ENCODE measurements at places on chromosomes 1 and 21.

- DNase-seq: no peak
Measured at GRCh38 chr1:217552339-217552951, 78.4 kb downstream of the GPATCH2 start.

- DNase-seq: no peak
Measured at GRCh38 chr1:43587001-43587400, 56.3 kb downstream of the PTPRF start.

GRCh38 chr1:43207229-43207853 lies 35.2 kb downstream of the CFAP57 start:
- DNase-seq: no peak

DNA sequence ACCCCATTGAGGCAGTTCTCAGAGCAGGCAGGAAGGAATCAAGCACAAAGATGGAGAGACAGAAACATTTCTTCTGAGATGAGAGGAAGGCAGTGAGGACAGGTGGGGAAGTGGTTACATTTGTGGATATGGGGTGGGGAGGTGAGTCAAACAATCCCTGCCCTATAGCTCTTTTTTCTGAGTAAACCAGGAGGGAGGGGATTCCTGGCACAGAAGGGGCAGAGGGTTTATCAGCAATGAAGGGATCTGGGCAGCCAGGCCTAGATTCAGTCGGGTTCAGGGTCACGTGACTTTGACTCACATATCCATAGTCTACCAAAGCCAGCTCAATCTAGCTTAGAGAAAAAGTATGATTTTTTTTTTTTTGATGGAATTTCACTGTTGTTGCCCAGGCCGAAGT lies 15.7 kb upstream of the PHC2 start:
- no peak for DNase-seq

DNA sequence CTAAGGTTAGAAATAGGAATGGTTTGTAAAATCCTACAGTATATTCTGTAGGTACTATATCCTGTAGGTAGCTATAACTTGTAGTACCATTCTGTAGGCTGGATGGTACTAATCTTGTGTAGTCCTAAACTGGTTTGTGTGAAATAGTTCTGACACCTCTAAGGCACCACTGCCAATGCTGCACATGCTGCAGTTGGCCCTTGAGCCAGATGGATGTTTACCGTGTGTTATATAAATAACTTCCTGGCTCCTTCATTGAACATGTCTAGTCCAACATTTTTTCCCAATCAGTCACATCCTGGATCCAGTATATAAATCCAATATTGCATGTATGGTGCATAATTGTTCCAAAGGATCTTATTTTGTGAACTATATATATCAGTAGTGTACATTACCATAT lies 89.5 kb upstream of the GNG4 start:
- no peak for DNase-seq

DNA sequence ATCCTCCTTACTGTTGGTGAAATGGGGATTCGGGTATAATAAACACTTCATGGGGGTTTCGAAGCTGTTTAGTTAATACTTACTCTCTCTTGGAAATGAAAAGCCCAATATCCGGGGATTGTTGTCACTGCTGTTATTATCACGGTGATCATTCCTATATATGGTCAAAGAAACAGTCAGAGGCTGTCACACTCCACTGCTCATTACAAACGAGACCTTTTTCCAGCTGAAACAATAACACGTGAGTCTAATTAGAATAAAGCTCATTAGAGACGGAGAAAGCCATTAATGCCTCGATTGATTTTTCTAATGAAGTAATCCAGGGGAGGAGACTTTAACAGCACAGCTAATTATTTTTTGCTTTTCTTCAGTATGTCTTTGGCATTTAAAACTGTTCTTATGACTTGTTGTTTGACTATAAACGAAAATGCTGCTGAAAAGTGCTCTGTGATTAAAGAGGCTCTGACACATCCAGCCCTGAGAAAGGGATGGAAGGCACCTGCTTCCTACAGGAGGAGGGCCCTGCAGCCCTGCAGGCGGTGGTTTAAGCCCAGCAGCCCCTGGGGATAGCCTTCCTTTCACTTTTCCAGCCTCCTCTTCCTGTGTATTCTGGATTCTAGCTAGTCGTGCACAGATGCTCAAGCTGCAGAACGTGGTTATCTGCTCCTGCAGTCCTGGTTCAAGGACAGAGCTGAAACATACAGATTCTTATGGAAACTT lies 143.6 kb downstream of the EDEM3 start:
- no peak for DNase-seq

DNA sequence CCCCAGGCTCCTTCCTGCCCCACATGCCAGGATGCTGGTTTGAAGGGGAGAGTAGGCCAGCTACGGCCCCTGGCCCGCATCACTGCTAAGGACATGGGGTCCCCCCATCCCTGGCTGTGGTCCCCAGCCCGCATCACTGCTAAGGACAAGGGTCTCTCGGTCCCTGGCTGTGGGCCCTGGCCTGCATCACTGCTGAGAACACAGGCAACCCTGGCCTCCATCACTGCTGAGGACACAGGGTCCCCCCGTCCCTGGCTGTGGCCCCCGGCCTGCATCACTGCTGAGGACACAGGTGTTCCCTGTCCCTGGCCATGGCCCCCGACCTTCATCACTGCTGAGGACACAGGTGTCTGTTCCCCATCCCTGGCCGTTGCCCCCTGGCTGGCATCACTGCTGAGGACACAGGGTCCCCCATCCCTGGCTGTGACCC lies 448 bp upstream of the OBSCN start:
- no peak for DNase-seq

DNA sequence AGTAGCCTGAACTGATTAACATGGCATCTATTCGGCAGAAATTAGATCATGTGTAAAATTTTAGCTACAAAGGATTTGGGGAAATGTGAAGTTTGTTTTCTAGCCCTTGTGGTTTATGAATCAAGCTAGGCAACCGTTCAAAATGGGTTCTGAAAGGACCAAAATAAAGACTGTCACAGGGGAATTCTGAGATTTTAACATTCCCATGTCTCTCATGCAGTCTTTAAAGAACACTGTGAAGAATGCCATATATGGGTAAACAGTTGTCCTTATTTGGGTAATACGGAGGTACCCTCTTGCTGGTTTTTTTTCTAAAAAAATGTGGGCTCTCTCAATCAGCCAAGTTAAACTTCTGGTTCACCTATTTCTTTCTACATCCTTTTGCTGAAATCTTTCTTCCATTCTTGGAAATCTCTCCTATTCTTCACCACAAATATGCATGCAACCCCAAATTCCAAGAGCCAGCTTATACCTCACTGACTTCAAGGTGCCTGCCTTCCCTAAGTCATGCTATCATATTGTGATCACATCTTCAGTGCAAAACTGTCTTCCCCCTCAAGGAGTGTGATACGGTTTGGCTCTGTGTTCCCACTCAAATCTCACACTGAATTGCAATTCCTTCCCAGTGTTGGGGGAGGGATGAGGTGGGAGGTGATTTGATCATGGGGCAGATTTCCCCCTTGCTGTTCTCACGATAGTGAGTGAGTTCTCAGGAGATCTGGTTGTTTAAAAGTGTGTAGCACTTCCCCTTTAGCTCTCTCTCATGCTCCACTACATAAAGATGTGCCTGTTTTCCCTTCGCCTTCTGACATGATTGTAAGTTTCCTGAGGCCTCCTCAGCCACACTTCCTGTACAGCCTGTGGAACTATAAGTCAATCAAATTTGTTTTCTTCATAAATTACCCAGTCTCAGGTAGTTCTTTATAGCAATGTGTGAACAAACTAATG lies 308.7 kb downstream of the TTLL7 start:
- DNase-seq: no peak

GRCh38 chr1:41502912-41503311 lies 18.4 kb upstream of the EDN2 start:
- DNase-seq: no peak

GRCh38 chr1:247277191-247277590 lies 21.3 kb downstream of the VN1R5 start:
- no peak for DNase-seq

- no peak for DNase-seq
Measured at GRCh38 chr1:99173900-99174299, 90.4 kb upstream of the PLPPR4 start.

GRCh38 chr1:243465081-243465480 lies 209.2 kb downstream of the SDCCAG8 start:
- no peak for DNase-seq

DNA sequence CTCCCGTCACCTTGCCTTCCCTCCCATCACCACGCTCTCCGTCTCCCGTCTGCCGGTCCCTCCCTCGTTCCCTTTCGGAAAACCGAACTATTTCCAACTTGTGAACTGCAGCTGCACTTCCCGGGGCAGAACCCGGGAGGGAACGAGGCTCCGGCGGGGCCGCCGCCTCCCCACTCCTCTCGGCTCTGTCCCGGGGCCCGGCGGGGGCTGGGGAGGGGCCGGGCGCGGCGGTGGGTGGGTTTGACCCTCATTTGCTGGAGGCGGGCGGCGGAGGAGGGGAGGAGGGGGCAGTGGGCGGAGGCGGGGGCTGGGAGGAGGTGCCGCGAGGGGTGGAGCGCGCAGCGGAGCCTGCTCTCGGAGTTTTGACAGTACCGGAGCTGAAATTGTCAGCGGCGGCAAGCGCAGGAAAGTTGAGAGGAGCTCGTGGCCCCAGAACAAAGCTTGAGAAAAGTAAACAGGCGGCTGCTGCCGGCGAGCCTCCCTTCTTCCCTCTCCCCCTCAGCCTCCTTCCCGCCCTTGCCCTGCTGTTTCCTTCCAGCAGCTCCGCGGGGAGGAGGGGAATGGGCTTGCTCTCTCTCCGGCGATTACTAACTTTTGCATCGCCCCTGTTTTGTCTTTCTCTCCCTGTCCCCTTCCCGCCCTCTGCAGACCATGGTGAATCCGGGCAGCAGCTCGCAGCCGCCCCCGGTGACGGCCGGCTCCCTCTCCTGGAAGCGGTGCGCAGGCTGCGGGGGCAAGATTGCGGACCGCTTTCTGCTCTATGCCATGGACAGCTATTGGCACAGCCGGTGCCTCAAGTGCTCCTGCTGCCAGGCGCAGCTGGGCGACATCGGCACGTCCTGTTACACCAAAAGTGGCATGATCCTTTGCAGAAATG lies 2.9 kb downstream of the LMO4 start:
- peak; percentile 38 for DNase-seq

- DNase-seq: no peak
Measured at GRCh38 chr1:109225308-109225707, 11.6 kb downstream of the SARS1 start.

Data from activated CD8-positive, alpha-beta memory T cell treated with anti-CD3 and anti-CD28 coated beads for 4 hours (primary cell).